Left forelimb (tissue), 1 donor: ENCODE measurements at places on chromosomes 1 and 21.
A peak's percentile ranks its signal among the peaks of the same experiment; 100 is the strongest.

- DNase-seq: no peak
Measured at GRCh38 chr1:27086026-27086425, 68.9 kb downstream of the SLC9A1 start.

GRCh38 chr1:224565611-224566406 is 50.3 kb upstream of the CNIH3 start:
- no peak for DNase-seq

DNA sequence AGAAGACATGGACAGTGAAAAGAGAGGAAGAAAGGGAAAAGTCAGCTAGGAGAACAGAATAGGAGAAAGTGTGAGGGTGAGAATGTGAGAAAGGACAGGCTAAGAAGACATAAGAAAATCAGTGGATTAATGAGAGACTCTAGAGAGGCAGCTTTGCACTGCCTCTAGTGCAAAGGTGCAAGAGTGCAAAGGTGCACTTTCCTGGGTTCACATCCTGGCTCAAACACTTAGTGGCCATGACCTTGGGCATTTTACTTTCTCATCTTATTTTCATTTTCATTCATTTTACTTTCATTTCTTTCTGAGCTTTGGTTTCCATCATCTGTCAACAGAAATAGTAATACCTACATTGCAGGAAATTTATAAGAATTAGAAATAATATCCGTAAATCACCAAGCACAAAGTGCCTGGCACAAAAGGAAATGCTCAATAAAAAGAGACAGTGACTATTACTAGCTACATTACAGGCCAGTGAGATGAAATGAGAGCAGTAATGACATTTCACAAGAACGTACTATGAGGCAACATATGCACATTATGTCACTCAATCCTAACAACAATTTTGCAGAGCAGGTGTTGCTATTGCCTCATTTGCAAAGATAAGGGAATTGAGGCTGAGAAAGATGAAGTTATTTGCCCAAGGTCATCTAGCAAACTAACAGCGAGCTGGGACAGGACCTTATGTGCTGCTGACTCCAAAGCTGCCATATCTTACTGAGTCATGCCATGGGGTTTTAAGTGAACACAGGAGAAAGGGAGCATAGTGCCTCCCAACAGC is 107.0 kb upstream of the TLR5 start:
- DNase-seq: peak; percentile 15

DNA sequence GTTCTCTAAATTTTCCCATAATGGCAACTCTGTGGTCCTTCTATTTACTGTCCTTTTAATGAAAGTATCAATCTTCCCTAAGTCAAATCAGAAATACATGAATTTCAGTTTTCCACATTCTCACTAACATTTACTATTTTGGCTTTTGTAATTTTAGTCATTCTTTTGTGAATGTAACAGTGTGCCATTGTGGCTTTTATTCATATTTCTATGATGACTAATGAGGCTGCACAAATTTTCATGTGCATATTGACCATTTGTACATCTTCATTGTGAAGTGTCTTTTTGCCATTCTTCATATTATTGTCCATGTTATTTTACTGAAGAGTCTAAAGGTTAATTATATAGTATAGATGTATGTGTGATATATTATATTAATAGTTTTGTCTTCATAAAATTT is 431.0 kb upstream of the BRINP3 start:
- no peak for DNase-seq

GRCh38 chr1:183032122-183032921 is 9.1 kb downstream of the LAMC1 start:
- DNase-seq: no peak

DNA sequence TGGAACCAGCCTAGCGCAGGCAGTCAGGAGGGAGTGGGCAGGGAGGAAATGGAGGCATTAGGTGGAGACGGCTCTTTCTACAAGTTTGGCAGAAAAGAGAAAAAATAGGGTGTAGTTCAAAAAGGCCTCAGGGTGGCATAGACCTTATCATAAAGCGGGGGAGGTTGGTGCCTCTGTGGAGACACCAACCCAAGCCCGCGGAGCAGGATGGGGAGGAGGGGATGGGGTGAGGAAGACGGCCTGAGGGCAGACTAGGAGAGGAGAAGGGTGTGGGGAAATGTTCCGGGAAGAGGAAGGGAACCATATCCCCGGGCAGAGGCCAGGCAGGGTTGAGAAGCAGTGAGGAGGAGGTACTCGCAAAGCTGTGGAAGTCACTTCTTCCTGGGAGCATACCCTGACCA is 17.4 kb upstream of the SHE start:
- DNase-seq: no peak

GRCh38 chr1:155173478-155174323 is at the start of gene TRIM46:
TRIM46 (plus strand) TSS chr1:155173849; CDS start chr1:155173967, 118 bp downstream.
- DNase-seq: peak; percentile 61

DNA sequence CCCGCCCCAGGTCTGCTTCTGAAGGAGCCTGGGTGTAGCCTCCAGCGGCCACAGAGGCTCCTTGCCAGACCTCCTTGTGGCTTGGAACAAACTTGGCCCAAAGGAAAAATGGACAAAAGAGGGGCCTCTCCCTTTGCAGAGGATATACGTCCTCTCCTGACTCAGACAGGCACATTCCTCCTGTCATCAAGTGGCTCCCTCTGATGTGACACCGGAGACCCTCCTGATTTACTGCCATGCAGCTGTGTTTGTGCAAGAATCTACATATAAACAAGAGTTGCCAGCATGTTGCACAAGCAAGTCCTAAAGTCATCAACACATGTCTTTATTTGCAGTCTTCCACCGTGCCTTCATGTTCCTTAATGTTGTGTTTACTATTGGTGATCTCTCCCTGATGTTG is 54.1 kb upstream of the F3 start:
- no peak for DNase-seq

DNA sequence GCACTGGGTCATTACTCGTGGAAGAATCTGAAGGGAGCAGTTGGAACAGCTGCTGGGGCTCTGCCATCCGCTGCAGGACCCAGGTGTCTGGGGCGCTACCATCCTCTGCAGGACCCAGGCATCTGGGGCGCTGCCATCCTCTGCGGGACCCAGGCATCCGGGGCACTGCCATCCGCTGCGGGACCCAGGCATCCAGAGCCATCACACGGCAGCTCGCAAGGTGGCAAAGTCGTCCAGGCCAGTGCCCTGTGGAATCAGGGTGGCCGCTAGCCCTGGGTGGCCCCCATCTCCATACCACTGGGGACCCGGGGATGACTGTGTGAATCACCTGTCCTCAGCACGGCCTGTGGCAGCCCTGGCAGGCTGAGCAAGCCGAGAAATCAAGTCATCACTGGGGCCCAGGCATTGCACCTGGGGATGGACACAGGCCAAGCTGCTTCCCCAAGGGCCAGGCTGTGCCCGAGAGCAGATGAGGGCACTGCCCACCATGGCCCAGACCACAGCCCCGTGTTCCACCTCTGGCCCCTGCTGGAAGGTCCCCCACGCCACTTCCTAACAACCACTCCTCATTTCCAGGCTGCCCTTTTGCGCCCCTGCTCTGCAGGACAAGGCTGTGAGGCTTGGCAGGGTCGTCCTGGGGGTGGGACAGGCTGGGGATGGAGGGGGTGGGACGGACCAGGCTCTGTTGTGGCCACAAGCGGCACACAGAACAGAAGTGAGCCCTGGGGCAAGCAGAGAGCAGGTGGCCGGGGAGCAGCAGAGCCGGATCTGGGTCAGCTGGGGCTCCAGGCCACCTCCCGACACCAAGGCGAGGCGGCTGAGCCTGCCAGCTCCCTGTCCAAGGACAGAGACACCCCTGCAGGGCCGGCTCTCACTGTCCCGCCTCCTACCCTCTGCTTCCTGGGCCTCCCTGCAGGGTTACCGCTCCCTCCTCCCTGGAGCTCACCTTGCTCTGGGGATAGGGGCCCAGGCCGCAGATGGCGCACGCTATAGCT is 12.7 kb downstream of the GABRD start:
- no peak for DNase-seq

GRCh38 chr1:22383526-22384294 is 67.9 kb upstream of the ZBTB40 start:
- DNase-seq: no peak

DNA sequence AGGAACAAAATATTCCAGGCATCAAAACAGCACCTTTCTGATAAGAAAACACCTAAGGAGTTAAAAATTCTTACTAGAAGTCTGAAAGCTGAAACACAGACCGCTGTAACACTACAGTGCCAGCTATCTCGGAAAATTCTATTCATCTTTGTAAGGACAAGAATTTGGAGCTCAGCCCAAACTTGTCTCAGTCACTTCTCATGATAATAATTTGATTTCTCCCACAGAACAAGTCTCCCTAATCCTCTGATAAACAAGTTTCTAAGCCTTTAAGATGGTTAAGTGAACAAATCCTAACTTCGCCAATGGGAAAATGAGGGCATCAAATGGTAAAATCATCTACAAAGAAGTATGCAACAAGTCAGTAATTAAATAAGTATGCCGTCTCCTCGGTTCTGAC is 59.9 kb downstream of the SIPA1L2 start:
- DNase-seq: no peak

DNA sequence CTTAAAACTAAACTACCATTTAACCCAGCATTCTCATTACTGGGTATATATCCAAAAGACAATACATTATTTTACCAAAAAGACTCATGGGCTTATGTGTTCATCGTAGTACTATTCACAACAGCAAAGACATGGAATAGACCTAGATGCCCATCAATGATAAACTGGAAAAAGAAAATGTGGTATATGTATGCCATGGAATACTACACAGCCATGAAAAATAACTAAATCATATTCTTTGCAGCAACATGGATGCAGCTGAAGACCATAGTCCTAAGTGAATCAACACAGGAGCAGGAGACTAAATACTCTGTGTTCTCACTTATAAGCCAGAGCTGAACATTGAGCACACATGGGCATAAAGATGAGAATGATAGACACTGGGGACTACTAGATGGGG is 645.1 kb upstream of the B3GALT2 start:
- DNase-seq: no peak

DNA sequence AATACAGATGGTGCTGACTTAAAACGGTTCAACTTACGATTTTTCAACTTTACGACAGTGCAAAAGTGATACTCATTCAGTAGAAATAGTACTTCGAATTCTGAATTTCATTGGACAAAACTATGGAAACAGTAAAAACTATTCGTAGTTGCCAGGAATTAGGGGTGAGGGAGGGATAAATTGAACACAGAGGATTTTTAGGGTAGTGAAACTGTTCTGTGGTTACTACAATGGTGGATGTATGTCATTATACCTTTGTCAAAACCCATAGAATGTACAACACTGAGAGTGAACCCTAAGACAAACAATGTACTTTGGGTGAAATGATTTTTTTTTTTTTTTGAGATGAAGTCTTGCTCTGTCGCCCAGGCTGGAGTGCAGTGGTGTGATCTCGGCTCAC is 7.5 kb downstream of the DDR2 start:
- DNase-seq: no peak
